ENCODE measurements at places on chromosomes 1 and 21. TPM values are rescaled to one million over a fixed set of nuclear protein-coding genes. Genes with fewer than 3 reads are reported as not detected.

DNA sequence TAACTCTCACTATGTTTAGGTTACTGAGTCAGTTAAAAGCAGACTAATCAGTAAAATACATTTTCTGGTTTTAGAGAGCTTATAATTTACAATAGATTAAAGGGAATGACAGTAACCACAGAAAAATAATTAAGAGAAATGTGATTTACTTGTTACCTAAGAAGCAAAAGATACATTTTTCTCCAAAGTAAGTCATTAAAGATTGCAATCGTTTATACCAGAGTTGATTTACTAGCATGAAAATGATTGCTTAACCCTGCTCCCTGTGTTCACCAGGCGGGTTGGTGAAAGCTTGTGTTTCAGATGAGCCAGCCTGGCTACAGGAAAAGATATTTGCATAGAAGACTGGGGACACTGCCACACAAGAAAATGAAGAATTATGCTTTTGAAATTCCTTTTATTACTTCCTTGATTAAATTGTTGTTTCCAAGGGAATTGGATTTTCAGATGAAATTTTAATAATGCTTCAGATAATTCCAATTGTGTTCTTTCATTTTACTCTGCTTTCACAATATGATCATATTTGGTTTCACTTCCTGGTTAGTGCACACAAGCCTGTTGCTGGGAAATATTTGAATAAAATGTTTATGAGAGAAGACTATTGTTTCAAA is 27.9 kb downstream of the LRRC8B start:
- DNase-seq: peak; percentile 9

KCNE1 gene
- total RNA-seq: 0.31 TPM

- no peak for DNase-seq
Measured at GRCh38 chr1:81672766-81673165, 128.0 kb upstream of the ADGRL2 start.

- DNase-seq: no peak
Measured at GRCh38 chr1:12126781-12127180, 40.0 kb upstream of the TNFRSF1B start.

REN gene
- total RNA-seq: not detected

- DNase-seq: no peak
Measured at GRCh38 chr1:158335213-158335532, 3.8 kb upstream of the CD1B start.

FBLIM1 gene
- total RNA-seq: 114 TPM

DNA sequence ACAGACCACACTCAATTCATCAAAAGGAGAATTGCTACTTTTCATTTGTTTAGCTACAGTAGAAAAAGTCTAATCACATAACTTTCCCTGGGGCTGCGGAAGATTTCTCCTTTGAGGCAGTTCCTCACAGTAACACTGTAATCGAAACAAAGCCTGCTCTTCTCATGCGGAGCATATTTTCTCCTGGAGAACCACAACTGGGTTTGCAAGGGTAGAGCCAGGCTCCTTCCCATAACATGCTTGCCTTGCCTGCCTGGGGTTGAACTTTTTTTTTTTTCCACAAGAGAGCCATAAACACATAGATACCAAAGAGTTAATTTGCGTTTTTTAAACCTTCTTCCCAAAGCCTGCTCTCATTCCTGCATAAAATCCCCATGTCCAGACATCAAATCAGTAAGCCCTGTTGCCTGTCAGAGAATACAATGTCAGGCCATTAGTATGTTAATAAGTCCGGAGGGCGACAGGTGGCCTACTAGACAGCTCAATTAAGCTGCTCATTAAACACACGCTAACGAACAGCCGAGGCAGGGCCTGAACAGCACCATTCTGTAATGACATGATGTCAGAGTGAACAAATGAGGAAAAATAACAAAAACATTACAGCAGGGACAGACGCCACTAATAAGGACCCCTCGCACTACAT is 107.1 kb upstream of the OLIG2 start:
- no peak for DNase-seq

GRCh38 chr21:45571641-45572040 is 29.4 kb upstream of the SLC19A1 start:
- no peak for DNase-seq

GRCh38 chr1:93904228-93904627 is 5.0 kb downstream of the GCLM start:
- DNase-seq: no peak

OR10Z1 gene
- not detected for total RNA-seq

DNA sequence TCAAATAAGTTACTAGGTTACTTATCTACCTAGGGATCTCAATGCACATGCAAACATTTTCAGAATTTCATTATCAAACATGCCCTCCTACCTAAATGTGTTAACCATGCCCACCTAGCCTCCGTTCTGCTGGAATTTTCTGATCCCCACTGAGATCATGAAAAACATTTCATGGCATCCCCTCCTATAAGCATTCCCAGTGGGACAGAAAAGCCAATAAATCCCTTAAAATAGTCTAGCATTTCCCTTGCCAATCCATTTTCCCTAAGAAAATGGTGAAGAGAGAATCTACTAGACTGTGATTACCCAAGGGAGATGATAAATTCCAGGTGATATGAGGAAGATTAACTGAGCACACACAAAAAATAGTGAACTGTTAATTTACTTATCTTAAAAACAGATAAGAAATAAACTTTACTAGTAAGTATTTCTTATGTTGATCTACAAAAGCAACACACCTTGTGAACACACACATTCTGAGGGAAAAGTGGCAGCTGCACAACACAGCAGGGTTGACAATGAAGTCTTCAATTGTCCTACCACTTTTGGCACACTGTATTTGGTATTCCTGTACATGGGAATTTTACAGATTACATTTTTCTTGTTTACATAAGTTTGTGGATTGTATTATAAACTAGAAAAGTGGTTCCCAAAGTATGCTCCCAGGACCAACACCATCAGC is 49.6 kb downstream of the ARID4B start:
- no peak for DNase-seq

SYT11 gene
- 0.08 TPM for total RNA-seq

DNA sequence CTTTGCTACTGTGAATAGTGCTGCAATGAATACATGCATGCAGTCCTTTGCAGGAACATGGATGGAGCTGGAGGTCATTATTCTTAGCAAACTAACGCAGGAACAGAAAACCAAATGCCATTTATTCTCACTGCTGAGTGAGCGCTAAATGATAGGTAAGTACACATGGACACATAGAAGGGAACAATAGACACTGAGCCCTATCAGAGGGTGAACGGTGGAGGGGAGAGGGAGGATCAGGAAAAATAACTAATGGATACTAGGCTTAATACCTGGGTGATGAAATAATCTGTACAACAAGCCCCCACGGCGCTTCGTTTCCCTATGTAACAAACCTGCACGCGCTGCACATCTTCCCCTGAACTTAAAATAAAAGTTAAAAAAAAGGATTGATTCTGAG is 8.9 kb downstream of the NIBAN1 start:
- no peak for DNase-seq

DNA sequence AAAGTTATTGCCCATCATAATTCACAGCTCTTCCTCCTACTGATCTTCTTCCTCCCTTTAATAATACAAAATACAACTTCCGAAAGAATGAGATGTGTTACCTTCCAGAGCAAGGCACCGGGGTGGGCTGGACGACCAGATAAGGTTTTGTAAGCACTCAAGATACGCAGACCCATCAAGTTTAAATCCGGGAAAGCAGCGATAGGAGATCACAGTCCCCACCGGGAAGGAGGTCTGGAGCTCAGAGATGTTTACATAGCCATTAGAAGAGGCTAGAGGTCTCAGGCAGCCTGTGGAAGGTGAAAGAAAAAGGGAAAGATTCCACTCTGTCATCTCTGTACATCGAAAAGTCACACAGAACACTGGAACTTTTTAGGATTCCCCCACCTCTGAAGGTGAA is 99.4 kb downstream of the SUSD4 start:
- DNase-seq: no peak

GRCh38 chr1:75132812-75133619 is 1.2 kb upstream of the LHX8 start:
- DNase-seq: no peak

HIVEP3 gene
- total RNA-seq: 11.0 TPM

LRRC71 gene
- total RNA-seq: not detected

G0S2 gene
- total RNA-seq: 2.4 TPM

- DNase-seq: no peak
Measured at GRCh38 chr1:52709016-52709415, 10.9 kb upstream of the COA7 start.

GRCh38 chr1:80917826-80918225 is 882.9 kb upstream of the ADGRL2 start:
- no peak for DNase-seq

DNA sequence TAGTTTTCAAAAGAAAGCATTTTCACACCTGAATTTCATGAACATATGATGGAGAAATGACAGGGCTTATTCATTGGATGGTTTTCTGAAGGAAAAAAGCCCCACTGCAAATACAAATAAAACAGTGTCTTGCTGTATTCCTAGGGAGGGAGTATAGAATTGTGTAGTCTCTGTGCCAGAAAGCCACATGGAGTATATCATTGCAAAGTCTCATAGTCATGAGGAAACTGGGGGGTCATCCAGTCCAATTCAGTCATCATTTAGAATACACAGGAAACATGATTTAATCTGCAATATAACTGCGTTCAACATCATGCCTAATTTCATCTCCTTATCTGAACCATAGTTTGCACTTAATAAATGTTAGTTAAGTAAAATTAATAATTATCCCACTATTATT is 222.3 kb downstream of the NTNG1 start:
- no peak for DNase-seq

APOBEC4 gene
- total RNA-seq: not detected

CADM3 gene
- total RNA-seq: not detected

TMEM125 gene
- 55.6 TPM for total RNA-seq

DNA sequence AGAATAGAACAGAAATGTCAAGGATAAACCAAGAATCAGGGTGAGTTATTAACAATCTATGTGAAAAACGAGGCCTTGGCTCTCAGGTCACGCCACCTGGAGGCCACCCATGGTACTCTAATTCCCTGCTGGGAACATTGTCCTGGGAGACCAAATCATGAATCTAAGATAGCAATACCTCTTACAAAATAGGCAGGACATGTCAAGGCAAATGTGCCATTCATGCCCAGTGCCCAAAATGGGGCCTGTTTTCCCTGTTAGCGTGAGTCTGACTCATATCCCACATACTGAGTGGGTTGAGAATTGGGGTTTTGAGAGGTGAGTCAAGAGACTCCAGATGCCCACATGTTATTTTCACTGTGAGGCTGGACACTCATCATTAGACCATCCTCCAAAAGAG is 380.8 kb downstream of the HHIPL2 start:
- no peak for DNase-seq

MEX3A gene
- 6.6 TPM for total RNA-seq

GRCh38 chr1:109497449-109498160 is 3.7 kb downstream of the CYB561D1 start:
- DNase-seq: no peak

AKR7A3 gene
- 2.5 TPM for total RNA-seq

GRCh38 chr1:219420913-219421312 is 192.0 kb downstream of the ZC3H11B start:
- DNase-seq: no peak

ATP1B1 gene
- 110 TPM for total RNA-seq

GRCh38 chr1:214660190-214660589 is 57.2 kb downstream of the CENPF start:
- DNase-seq: no peak

DNA sequence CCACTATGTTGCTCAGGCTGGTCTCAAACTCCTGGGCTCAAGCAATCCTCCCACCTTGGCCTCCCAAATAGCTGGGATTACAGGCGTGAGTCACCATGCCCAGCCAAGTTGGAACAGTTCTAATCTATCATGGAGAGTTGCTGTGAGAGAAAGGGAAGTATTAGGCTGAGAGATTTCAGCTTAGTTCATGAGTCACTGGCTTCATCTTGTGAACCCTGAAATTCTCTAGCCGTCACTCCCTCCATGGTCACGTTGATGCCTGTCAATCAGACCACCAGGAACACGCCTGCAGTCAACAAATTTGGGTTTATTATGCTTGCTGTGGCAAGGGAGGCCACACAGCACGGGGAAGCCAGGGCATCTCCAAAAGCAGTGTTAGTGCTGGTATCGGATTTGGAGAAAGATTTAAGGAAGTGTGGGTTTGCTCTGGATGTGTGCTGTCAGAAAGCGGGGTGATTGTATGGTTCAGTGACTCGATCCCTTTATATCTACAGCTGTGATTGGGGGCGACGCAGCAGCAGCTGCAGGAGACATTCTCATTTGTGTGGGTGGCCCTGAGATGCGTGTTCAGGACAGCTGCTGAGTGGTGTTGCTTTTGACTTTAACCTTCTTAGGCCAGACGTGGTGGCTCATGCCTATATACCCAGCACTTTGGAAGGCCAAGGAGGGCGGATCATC is 18.7 kb downstream of the UQCRHL start:
- DNase-seq: no peak

AIRE gene
- not detected for total RNA-seq

DNA sequence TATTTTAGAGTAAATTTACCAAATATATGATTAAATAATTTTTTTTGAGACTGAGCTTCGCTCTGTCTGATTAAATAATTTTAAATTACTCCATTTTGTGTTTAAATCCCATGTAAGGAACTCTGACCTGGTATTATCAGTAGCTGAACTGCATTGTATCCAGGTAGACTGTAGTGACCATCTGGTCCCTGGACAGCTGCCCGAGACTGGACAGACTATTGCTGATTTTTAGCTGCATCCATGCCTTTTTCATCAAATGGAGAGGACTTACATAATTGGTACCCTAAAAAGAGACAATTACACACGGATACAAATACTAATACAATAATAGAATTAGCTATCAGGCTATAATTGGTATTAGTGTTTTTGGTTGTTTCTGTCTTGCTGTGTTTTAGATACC is 20.6 kb downstream of the OLFM3 start:
- no peak for DNase-seq

DNA sequence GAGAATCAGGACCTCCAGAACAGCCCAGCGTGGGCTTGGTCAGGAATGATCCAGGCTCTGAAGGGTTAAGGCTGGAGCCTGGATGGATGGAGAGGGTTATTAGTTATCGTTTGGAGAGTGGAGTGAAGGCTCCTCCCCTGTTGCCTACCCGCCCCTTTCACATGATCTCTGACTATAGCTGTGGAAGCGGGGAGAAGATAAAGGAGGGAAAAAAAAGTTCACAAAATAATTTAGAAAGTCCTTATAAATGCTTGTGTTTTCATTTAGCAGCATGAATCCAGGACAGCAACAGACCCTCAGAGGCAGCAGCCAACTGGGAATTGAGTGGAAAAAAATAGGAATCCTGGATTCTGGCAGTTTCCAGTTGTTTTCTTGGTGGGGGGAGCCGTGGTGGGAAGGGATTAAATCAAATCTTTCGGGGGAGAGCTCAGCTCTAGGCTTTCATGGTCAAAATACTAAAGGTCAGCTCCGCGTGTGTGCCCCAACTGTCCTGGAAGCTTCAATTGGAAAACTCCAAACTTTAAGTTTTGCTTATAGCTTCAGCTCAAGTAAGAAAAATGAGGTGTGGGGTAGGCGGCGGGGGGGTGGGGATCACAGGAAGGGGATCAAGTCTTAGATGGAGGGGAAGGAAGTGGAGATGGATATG is 595 bp upstream of the DDR2 start:
- DNase-seq: no peak

HP1BP3 gene
- 251 TPM for total RNA-seq

All from PC-9 (cell line).